Small intestine (tissue), 16 donors: ENCODE measurements at places on chromosomes 12 and 14.

GRCh38 chr14:92529903-92530302 is 16.3 kb downstream of the RIN3 start:
- no peak for DNase-seq

GRCh38 chr12:54006559-54007220 is 2.1 kb upstream of the HOXC8 start:
- peak; percentile 72 for DNase-seq

DNA sequence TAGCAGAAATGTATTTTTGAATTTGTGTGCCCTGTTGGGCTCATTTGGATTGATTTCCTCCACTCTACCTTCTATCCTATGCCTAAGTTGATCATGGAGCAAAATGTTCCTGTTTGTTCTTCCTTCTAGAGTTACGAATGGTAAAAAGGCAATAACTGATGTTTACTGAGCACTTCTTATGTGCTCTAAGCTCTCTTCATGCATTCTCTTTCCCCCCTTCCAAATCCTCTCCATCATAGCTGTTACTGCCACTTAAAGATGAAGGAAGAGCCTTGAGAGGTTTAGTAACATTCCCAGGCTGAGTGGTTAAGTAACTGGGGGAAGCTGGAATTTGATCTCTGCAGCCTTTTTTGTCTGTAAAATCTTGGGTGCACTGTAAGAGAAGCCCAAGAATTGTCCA is 60.1 kb downstream of the CHST11 start:
- DNase-seq, result no peak

- no peak for DNase-seq
Observed at GRCh38 chr12:42130672-42131402, 13.8 kb downstream of the GXYLT1 start.

- DNase-seq, result no peak
Observed at GRCh38 chr12:55885113-55885512, 42.4 kb upstream of the MMP19 start.

DNA sequence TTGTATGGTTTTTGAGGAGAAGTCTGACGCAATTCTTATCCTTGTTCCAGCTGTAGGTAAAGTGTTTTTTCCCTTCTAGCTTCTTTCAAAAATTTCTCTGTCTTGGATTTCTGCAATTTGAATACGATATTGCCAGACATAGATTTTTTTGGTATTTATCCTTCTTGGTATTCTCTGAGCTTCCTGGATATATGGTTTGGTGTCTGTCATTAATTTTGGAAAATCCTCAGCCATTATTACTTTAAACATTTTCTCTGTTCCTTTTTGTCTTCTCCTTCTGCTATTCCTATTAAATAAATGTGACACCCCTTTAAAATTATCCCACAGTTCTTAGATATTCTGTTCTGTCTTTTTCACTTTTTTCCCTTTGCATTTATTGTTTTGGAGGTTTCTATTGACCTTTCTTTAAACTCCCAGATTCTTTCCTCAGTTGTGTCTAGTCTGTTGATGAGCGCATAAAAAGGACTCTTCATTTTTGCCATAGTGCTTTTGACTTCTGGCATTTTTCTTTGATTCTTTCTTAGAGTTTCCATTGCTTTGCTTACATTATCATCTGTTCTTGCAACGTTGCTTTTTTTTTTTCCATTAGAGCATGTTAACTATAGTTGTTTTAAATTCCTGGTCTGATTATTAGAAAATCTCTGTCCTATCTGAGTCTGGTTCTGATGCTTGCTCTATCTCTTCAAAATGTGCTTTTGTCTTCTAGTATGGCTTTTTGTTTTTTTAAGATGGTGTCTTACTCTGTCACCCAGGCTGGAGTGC is 129.1 kb downstream of the MSRB3 start:
- no peak for DNase-seq

DNA sequence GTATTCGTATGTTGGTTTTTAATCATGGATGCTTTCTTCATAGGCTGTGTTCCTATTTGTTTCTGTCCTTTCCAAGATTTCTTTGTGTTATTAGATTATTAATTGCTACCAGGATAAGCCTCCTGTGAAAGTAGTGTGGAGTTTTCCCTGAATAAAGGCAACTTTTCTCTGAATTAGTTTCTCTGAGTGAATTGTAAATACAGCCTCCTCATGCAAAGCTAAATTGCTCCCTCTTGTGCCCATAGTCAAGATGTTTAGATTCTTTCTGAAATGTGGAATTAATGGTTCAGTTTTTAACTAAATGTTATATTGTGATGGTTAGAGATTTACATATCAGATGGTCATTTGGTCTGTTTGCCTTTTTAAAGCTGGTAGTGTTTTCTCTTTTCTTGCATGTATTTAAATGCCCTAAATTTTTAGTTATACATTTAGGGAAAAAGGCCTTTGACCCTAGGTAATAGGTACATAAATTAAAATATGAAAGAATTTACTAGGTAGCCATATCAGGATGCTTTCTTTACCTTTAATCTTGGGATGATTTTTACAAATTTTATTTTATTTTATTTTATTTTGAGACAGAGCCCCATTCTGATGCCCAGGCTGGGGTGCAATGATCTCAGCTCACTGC is 8.9 kb downstream of the APAF1 start:
- peak; percentile 56 for DNase-seq

GRCh38 chr14:69299286-69300035 is 39.5 kb downstream of the GALNT16 start:
- no peak for DNase-seq

- no peak for DNase-seq
Observed at GRCh38 chr14:21073921-21074320, 3.8 kb downstream of the ARHGEF40 start.
